ENCODE measurements at places on chromosomes 6 and 20. TPM values are rescaled to one million over a fixed set of nuclear protein-coding genes. Genes with fewer than 3 reads are reported as not detected.

Gene LIN28B
- 1.4 TPM for total RNA-seq

Gene C6orf58
- total RNA-seq = 0.24 TPM

Gene SLC17A2
- total RNA-seq = not detected

Gene ZNF165
- total RNA-seq = 0.93 TPM

Gene CCM2L
- 0.62 TPM for total RNA-seq

Gene OPN5
- total RNA-seq = not detected

Gene SLC44A4
- total RNA-seq = 0.15 TPM

Gene MYLK2
- 0.88 TPM for total RNA-seq

Gene POM121L2
- total RNA-seq = not detected

Gene KCNK16
- total RNA-seq = not detected

Gene EEF1A2
- total RNA-seq = 177 TPM

Gene PHACTR2
- total RNA-seq = 5.8 TPM

Gene DDO
- total RNA-seq = 0.07 TPM

Gene TIAM2
- total RNA-seq = 3.2 TPM

Gene SMIM8
- 3.7 TPM for total RNA-seq

Gene ADGB
- not detected for total RNA-seq

Gene NRSN1
- total RNA-seq = not detected

Gene MAP7
- total RNA-seq = 38.0 TPM

Gene DEFB113
- not detected for total RNA-seq

Gene RUNX2
- total RNA-seq = 1.0 TPM

All from A549 treated with DMSO at 1 μM for 4 hours (cell line).